ENCODE measurements at places on chromosomes 13 and 19.
A peak's percentile ranks its signal among the peaks of the same experiment; 100 is the strongest.

GRCh38 chr13:33123066-33123859 is 107.0 kb downstream of the KL start:
- DNase-seq, result no peak

DNA sequence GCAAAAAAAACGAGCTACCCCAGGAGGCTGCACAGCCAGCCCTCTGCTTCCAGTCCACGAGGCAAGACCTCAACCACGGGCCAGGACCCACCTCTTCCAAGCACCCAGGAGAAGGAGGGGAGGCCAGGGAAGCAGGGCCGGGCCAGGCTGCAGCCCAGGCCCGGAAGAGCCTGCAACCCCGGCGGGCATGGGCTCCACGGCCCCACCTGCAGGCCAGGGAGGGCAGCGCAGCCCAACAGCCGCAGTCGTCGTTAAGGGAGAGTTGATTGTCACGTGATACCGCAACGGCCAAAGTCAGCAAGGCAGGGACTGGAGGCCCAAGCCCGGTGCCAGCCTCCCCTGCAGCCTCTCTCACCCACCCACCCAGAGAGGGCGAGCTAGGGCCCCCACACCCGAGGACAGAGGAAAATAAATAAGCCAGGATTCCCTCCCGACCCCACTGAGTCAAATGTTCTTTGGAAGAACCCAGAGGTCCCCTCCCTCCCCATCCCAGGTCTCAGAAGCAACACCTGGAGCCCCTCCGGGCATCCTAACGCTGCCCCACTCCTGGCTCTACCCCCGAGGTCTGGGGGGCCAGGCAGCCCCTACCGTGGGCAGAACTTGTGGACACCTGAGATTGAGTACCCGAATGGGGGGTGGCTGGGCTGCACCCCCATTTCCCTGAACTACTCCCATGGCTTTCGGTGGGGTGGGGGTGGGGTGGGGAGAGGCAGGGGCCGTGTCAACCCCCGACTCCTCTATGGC is 5.2 kb upstream of the REXO1 start:
- DNase-seq, result no peak

GRCh38 chr13:70874636-70875035 is 766.4 kb upstream of the KLHL1 start:
- DNase-seq, result no peak

DNA sequence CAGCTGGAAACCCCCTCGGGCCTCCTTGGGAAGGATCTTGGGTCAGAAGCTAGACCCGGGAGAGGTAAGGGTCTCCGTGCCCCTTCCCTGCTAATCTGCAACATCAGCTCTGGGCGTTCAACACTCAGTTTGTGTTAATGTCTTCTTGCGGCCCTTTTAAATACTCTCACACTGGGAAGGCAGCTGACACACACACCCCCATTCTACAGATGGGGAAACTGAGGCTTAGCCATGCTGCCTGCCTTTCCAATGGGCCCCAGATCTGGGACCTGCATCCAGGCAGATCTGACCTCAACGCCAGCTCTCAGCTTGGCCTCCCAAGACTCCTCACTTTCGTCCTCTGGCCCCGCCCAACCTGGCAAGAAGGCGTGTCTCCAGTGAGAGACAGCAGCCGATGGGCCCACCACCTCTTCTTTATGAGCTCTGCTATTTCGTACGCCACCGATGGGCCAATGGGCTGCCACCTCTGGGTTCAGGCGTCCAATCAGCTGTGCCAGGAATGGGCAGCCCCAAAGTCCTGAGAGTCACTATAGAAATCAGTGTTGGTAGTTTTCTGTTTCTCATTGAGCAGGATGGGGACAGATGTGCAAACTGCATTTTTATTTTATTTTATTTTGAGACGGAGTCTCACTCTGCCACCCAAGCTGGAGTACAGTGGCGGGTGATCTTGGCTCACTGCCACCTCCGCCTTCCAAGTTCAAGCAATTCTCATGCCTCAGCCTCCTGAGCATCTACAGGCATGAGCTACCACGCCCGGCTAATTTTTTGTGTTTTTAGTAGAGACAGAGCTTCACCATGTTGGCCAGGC is 43.8 kb downstream of the DNM2 start:
- DNase-seq, result no peak

DNA sequence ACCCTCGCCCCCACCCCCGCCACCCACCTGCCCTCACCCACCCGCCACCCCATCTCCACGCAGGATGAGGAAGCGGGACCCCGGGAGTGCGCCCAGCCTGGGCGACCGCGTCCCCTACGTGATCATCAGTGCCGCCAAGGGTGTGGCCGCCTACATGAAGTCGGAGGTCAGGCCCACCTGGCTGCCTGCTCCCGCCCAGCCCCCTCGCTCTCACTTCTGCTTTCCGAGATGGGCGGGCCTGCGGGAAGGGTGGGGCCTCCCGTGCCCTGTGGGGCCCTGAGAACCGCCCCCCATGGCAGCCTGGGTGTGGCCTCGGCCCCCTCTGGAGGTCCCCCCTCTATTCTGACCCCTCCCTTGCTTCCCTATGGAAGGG is 3.1 kb upstream of the SPIB start:
- no peak for DNase-seq

DNA sequence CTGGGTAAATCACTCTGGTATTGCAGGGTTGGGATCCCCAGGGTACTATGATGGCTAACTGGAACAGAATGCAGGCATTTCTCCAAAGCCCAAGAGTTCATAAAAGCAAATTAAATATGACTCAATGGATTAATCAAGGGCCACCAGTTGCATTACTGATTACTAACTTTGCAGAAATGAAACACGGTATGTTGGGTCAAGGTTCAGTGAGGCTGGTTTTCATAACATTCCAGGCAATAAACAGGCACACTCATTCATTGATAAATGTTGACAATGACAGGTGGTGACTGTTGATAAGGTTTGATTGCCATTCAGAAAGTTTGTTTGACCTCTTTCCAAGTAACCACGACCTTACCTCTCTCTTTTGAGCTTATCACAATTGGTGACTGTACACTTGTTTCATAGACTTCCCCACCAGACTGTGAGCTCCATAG is 506 bp upstream of the AP1M1 start:
- no peak for DNase-seq

GRCh38 chr13:44921246-44921877 is 67.9 kb downstream of the NUFIP1 start:
- no peak for DNase-seq

- DNase-seq, result peak; percentile 57
Measured at GRCh38 chr19:40274585-40275544, 10.3 kb downstream of the AKT2 start.

DNA sequence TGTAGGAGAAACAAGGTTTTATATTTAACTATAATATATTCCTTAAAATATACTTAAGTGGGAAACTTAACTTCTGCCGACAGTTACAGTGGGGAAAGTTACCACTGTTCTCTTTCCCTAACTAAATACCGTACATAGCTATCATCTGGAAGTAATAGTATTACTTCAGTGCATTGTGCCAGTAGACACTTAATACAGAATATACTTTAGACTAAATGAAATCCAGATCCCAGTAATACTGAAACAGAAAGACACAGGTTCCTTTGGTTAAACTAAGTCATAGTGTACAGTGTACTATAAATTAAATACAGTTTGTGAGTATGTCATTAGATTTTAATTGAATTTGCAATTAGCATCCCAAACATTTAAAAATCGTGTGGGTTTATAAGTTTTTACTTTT is 107.5 kb downstream of the PCCA start:
- no peak for DNase-seq

GRCh38 chr13:111005808-111006505 is 91.1 kb upstream of the ANKRD10 start:
- DNase-seq, result no peak

DNA sequence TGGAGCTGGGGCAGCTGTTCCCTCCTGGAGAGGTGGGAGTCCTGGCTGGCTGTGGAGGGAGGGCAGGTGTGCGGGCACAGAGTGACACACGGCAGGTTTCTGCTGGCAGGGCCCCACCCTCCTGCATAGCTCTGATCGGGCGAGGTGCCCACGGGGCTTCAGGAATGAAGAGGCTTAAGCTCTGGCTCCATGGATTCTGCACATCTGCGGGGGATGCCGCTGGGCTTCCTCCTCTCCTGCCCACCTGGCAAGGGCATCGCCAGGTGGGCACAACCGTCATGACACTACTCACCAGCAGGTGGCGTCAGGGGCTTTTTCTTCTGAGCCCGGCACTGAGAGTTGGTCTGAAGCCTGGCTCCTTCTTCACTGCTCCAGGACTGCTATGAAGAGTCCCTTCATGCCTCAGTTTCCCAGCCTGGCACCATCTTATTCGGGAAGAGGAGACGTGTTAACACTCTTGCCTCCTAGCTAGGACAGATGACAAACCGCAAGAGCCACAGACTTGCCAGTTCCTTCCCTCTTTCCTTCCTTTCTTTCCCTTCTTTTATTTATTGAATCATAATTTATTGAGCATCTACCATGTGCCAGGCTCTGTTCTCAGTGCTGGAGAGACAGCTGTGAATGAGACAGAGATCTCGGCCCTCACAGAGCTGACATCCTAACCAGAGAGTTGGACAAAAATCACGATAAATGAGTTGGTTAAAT is 15.2 kb upstream of the PAK4 start:
- DNase-seq, result no peak

GRCh38 chr13:66618702-66619101 is 611.4 kb downstream of the PCDH9 start:
- DNase-seq, result no peak

DNA sequence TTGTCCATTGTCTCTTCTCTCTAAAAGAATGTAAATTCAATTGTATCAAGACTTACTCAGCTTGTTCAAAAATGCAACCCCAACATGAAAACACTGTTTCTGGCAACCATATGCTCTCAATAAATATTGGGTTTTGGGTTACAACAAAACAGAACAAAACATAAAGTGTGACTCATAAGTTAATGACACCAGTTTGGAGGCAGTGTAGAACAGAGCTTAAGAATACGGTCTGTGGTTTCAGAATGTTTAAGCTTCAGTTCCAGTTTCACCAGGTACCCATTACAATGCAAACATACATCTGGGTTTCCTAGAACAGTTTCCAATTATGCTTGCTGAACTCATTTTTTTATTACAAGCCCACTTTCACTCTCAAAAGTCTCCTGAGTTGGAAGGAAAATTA is 285.8 kb upstream of the PCDH9 start:
- no peak for DNase-seq

All from coronary artery (tissue), 2 donors.